ENCODE measurements at places on chromosomes 6 and 20.

- DNase-seq: no peak
Measured at GRCh38 chr6:113331021-113331420, 526.1 kb upstream of the MARCKS start.

DNA sequence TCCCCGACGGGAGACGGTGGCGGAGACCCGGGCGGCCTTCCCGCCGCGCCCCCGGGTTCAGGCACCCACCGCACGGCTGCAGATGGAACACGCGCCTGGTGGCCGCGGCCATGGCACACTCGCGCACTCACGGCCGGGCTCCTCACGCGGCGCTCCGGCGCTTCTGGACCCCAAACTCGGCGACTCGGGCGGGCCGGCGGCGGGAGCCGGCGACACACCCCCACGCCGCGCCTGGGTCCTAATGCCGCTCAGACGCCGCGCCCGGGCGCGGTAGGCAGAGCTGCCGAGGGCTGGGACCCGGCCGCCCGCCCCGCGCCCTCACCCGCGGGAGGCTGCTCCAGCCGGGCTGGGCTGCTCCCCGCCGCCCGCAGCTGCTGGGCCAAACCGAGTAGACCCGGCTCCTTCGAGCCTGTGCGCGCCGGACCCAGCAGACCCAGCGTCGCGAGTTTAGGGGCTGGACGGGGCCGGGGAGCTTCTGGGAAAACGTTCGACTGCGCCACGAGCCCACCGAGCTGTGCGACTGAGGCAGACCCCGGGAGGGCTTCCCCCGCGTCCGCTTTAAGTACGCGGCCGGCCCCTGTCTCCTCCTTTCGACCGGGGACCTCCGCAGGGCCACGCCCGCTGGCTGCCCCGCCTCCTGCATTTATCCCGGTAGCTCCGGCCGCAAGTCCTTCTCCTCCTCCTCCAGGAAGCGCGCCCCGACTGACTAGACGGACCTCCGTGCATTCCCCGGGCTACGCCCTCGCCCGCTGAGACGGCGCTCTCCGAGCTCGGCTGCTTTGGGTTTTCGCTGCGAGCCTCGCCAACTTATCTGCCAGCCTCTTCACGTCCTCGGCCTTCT, at the start of gene SLC4A11:
Gene SLC4A11, minus strand, starts transcription at position 165 of the 841 bp plus-strand sequence. Its CDS starts 53 bp downstream, at position 112.
- no peak for DNase-seq

DNA sequence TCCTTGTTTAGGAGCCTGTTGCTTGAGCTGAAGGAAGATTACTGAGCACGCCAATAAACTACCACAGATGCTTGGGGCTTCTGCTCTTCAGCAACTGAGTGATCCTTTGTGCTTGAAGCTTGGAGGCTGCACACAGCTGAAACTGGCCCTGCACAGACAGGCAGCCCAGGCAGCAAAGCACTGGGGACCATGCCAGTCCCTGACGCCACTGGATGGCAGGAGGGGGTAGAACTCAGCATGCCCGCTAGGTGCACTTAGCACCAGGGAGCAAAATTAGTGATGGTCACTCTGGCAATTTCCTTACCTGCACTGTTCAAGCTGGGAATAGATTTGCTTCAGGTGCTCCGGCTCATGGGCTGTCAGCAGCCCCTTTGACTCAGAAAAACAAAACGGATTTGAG, 91.5 kb downstream of the FAM50B start:
- no peak for DNase-seq

DNA sequence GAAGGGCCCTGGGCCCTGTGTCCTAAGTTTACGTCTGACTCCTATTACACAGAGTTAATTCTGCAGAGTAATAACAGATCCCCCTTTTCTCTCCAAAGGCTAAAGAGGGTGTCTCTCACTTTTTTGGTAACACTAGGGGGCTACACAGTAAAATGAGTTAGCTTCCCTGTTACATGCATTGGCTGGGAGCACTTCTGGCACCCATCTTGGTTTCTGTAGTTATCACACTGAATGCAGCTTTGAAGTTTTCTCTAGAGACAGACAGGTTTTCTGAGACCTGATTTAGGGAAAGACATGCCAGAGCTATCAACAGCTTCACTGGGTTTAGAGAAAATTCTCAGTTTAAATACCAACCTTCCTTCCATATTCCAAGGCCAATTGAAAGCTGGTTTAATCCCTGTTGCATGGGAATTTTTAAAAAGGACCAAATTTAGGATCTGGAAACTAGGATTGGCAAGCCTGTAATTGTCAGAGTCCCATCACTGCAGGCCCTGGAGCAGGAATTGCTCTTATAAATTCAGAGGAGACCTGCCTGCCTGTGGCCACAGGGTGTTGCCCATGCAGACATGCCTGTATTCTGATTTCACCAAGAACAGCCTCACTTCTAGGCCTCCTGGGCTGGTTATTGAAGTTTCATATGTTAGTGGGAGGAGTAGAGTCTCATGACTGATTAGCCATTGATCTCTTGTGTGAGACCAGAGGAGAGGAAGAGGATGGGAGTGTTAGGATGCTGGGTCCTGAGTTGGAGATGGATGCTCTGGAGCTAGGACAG, 29.4 kb downstream of the RNF8 start:
- DNase-seq: no peak

DNA sequence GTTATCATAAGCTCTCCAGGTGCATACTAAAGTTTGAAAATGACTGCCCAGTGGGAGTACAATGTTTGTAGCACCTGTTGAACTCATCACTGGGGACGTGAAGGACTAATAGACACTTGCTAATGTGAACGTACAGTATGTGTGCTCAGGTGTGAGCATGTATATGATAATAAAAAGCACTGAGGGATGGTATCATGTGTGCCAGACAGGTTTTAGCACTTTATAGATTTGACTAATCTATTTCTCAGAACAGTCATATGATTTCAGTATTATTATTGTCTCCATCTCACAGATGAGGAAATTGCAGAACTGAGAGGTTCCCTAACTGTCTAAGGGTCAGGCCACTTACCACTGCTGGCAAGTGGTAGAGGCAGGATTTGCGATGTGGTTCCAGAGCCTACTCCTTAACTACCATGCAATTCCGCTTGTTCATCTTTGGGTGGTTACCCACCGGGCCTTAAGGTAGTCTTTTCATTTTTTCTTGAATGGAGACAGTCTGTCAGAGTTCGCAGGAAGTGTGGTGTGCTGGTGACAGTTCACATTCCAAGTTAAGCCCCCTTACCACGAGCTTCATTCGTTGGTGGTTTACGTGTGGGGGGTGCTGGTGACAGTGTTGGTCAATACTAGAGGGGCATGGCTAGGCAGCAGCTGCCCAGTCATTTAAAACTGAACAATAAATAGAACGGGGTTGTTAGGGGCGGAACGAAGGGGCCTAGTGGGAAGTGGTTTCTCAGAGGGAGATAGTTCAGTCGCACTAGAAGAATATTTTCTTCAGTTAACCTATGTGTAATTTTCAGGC, 46.8 kb downstream of the RREB1 start:
- DNase-seq: no peak

GRCh38 chr6:128513878-128514277, 6.5 kb downstream of the PTPRK start:
- no peak for DNase-seq

DNA sequence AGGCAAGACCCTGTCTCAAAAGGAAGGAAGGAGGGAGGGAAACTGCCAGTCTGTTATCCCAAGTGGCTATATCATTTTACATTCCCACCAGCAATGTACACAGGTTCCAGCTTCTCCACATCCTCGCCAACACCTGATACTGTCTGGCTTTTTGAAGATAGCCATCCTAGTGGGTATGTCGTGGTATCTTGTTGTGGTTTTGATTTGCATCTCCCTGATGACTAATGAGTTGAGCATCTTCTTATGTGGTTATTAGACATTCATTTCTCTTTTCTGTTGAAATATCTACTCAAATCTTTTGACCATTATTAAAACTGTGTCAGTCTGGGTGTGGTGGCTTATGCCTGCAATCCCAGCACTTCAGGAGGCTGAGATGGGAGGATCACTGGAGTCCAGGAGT, 47.9 kb upstream of the ARID1B start:
- no peak for DNase-seq

- no peak for DNase-seq
Measured at GRCh38 chr6:148247386-148248063, 95.1 kb upstream of the SASH1 start.

- DNase-seq: no peak
Measured at GRCh38 chr6:35804996-35805736, at the start of gene LHFPL5. LHFPL5 (plus strand) TSS chr6:35805352; CDS start chr6:35805671, 319 bp downstream.

DNA sequence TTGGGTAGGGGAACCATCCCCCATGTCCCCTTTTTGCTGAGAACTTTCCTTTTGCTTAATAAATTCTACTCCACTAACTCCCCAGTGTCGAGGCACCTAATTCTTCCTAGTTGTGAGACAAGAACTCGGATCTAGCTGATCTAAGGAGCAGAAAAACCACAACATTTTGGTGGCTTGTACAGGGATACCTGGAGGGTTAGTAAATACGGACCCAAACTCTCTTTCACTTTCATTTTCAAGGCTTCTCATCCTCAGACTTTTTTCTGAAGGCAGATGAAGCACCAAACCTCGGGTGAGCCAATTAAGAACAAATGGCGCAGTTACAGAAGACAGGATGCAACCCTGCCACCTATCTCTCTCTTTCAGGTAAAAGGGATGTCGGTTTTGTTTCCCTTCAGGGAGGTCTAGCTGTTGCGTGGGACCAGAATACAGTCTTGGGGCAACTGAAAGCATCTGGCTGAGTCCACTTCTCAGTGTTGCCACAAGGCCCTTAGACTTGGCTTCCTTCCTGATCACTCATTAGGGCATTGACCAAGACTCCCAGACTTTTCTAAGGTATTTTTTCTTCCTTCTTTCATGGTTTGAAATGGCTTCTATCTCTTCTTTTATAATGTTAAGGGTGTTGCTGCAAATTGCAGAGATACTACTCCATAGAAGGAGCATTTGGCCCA, 11.1 kb upstream of the HTR1B start:
- DNase-seq: no peak

DNA sequence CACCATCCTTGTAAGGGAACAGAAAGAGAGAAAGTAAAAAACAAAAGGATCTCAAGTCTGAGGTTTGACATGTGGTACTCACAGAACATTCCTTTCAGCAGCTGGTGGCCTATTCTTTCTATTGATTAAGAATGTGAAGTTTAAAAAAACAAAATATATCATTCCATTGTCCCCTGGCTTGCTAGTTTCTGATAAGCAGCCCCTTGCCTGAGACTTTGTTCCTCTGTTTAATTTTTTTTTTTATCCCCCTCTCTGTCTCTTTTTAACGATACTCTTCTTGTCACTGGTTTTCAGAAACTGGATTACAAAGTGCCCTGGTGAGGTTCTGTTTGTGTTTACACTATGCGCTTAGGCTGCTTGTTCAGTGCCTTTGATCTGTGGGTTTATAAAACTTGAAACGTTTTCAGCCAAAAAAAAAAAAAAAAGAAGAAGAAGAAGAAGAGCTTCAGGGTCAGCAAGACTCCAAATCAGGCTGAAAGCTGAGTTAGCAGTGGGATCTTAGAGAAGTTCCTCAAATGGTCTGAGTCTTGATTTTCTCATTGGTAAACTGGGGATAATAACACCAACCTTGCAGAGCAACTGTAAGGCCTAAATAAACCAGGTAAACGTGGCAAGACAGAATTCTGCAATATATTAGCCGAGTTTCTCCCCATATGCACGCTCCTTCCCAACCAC, 45.1 kb upstream of the SLC22A23 start:
- DNase-seq: no peak

DNA sequence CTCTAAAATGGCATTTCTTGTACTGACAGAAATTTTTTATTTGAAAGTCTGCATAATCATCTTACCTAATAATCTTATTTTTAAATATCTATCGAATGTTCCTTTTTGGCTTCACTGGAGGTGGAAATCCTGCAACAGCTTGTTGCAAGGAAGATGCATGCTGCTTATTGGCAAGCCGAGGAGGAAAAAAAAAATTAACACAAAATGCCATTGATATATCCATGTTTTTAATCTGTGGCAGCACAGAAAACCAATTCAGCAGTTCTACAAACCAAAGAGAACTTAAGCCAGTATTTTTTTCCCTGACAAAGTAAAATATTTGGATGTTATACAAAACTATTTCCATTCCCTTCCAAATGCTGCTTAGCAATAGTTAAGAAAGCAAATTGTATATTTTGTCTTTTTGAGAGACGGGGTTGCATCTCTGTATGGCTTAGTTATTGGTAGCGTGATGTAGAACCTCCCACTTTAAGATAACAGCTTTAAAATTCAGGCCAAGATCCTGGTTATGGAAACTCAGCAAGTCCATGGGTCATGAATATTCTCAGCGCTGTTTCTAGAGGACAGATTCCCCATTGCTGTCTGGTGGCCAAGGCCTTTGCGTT, 231.4 kb downstream of the TMEM242 start:
- DNase-seq: no peak

GRCh38 chr6:38982470-38982869, 66.1 kb upstream of the GLP1R start:
- DNase-seq: no peak

GRCh38 chr6:37491171-37491829, 8.4 kb downstream of the CCDC167 start:
- DNase-seq: no peak

GRCh38 chr20:63329331-63330083, 31.6 kb downstream of the CHRNA4 start:
- no peak for DNase-seq

DNA sequence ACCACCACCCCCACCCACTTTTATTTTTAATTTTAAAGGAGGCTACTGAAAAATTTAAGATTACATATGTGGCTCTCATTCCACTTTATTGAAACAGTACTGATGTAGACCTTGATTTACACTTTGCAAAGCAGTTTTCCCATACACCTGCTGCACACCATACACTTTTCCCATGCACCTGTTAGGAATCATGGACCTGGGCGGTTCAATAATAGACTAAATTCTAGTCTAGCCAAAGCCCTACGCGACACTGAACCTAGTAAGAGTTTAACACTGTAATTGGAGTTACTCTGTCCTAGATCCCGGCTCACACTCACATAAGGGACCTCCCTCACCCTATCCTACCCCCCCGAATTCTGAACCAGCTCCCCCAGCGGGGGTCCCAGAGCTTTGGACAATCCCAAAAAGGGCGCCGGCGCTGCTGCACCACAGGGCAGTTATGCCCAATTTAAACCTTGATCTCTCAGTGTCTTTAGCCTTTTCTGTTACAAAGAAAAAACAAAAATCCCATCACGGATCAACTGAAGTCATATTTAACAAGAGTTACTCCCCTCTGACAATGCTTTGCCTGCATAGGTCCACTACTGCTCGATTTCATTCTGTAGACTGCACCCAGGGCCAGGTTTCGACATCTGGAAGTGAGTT, 2.4 kb upstream of the GCLC start:
- DNase-seq: no peak

- no peak for DNase-seq
Measured at GRCh38 chr6:16519265-16520242, 241.7 kb downstream of the ATXN1 start.

GRCh38 chr20:22862671-22863230, 172.4 kb upstream of the SSTR4 start:
- no peak for DNase-seq

- no peak for DNase-seq
Measured at GRCh38 chr6:131036601-131037000, 26.4 kb downstream of the EPB41L2 start.

GRCh38 chr6:135498185-135498841, 773 bp upstream of the AHI1 start:
- DNase-seq: no peak
